ENCODE measurements at places on chromosomes 16 and 17.

DNA sequence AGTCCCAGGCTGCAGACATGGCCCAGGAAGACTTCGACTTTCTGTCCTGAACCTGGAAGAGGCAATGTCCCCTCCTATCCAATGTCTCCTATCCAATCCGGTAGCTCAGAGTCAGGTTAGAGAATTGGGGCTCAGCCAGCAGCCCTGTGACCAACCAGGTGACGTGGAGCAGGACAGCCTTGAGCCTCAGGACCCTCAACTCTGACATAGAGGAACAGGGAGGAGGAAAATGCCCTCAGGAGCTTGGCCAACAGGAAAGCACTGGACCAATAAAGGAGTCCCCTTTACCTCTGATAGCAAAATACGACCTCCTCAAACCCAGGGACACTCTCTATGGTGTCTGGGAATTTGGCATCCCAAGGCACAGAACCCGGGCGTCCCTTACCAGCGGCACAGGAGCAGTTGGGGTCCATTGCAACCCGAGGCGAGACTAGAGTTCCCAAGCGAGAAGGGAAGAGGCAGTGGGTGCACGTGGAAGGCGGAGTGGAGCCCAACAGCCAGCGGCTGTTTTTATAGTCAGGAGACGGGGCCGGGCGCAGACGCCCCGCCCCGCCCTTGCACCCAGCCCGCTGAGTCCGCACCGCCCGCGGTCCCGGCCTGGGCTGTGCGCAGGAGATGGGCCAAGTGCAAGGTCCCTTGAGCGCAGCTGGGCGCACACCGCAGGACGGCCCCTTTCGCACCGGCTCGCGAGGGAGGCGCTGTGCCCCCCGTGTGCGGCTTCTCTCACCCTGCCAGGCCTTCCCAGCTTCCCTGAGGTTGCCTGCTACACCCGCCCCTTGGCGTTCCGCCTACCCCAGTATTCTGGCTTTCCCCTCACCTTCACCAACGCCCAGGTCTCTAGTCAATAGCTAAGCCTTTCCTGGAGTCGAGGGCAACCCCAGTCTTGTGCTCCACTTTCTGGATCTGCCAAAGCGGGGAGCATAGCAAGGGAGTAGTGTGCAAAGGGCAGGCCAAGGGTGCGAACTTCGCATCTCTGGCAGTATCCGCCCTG is at the start of gene MT1G:
Gene MT1G, minus strand, starts transcription at position 485 of the 991 bp plus-strand sequence. Its CDS starts 72 bp downstream, at position 413.
- no peak for DNase-seq

GRCh38 chr17:76670020-76670717 is 26.6 kb upstream of the ST6GALNAC1 start:
- no peak for DNase-seq

GRCh38 chr17:58005031-58005727 is 1.9 kb downstream of the SRSF1 start:
- DNase-seq = no peak

GRCh38 chr17:78650093-78650715 is 73.0 kb upstream of the DNAH17 start:
- no peak for DNase-seq

DNA sequence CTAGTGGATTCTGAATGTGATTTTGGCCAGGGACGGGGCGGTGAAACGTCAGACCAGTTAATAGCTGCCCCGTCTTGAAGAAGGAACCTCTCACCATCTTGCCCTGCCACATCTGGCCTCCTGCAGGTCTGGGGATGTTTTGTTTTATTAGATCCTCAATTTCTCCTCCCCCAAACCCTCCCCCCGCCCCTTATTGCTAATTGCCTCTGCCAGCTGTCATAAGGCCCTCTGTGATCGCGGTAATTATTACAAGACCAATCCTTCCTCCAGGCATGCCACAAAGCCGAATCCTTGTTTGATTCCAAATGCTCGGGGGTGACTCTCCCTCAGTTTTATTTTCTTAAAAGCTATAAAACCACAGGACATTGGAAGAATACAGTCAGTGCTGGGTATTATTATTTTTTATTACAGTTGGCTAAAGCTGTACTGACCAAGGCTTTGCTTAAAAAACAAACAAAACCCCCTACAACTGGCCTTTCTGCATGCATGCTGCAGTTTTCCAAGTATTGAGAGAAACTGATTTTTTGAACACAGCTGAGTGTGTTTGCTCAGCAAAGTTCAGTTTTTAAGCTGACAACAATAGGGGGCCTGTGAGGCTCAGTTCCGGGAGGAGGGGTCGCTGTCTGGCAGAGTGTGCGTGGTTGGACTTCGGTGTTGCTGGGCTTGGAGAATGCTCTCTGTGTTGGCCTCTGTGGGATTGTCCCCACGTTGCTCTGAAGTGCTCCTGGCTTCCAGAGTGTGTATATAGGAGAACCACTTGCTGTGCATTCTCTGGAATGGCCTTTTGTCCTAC is 1.7 kb downstream of the KSR1 start:
- no peak for DNase-seq

- DNase-seq = no peak
Measured at GRCh38 chr17:77294761-77295160, 154.0 kb downstream of the SEC14L1 start.

- no peak for DNase-seq
Measured at GRCh38 chr17:83144421-83145357, 65.3 kb downstream of the METRNL start.

- no peak for DNase-seq
Measured at GRCh38 chr17:36807496-36808179, 129.6 kb upstream of the LHX1 start.

GRCh38 chr17:42832213-42832933 is 824 bp upstream of the PSME3 start:
- DNase-seq = no peak

GRCh38 chr16:5604770-5605169 is 507.2 kb upstream of the EEF2KMT start:
- no peak for DNase-seq

GRCh38 chr17:18259621-18260331 is 686 bp upstream of the MIEF2 start:
- no peak for DNase-seq

DNA sequence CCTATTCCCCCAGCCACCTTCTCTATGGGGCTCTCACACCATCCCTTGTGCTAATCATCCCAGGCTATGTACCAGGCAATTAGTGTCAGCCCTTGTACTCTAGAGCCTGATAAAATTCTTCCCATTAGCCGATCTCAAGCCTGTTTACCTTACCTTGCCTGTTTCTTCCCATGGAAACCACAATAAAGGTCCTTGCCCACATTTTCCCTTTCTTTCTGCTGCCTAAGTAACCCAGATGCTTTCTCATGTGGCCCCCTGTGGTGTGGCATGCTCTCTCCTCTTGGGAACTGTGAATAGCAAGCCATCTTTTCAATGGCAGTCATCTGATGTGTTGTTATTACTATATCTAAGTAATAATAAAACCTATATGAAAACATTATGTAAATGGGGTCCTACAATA is 265.8 kb upstream of the ELAC2 start:
- DNase-seq = no peak

- no peak for DNase-seq
Measured at GRCh38 chr16:1870365-1871082, 1.4 kb downstream of the MEIOB start.
